ENCODE measurements at places on chromosomes 5 and 9.
A peak's percentile ranks its signal among the peaks of the same experiment; 100 is the strongest.

DNA sequence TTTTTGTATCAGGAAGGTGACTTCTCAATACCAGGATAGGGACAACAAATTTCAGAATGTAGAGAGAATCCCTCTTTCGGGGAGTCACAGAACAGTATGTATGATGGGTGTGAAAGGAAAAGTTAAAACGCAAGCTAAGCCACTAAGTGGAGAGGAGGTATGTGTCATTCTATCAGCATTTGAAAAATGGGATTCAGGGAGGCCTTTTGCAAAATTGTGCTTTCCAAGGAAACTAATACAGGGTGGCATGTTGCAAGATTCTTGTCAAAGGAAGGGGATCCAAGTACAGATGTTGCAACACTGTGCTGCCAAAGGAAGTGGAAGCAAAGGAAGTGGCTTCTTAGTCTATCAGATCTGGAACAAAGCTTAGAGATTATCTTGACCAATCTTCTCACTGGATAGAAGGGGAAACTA lies 12.6 kb upstream of the TNIP1 start:
- DNase-seq, result peak; percentile 74

DNA sequence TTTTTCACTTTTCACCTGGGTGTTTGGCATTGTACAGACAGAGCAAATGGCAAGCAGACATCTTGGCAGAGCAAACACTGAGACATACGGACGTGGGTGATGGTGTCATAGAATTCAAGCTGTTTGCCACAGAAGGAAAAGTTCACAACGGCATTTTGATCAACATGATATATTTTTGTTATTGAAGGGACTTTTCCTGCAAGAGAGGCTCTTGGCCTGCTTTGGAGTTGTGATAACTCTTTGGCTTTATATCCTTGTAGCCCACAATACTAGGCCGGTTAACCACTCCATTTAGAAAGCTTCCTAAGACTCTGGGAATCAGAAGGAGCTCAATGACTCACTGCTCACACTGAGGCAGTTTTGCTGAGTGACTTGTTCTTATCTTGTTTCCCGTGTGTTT lies 1038.3 kb downstream of the TLE1 start:
- no peak for DNase-seq

DNA sequence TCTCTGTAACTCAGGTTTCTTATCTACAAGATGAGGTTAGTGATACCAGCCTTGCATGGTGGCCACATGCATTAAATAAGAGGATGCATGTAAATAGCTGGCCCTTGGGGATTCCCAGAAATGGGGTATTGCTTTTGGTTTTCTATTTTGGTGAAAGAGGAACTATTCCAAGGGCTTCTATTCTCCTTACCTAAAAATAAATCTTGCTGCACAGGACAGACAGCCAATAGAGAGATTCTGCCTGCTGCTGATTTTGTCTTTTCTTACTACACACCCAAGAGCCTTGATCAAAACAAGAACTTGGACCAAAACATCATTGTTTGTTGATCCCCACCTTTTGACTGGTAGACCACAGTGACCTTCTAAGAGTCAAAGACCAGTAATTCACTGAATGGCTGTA lies 161.8 kb downstream of the PJA2 start:
- no peak for DNase-seq

DNA sequence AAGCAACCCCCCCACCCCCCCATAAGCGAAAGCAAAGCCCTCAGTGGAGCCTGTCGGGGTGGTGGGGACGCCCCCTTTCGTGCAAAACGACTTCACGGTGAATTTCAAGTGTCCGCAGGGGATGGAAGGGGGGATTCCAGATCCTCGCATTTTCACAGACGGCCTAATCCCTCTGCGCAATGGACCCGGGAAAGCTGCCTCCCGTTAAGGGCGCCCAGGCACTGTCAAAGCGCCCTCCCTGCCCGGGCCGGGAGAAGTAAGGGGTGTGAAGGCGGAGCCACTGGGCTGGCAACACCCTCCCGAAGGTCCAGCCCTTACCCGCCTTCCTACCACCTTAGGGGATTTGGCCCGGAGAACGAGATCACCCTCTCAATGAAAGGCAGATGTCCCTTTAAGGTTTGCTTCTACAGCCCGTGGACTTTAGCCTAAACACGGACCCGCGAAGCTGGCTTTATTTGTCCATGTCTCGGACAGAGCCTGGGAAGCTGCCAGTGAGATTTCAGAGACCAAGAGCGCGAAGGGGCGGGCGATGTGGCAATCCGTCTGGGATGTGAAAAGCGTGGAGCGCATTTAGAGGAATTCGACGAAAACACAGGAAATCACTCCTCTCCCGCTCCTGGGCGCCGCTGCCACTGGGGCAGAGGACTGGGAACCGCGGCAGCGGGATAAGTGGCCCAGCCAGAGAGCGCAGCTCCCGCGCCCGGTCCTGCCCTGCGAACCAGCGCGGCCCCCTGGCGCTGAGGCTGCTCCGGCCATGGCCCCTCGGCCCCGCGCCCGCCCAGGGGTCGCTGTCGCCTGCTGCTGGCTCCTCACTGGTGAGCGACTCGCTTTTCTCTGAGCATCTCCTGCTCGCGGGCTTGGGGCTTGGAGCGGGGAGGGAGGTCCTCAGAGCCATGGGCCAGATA lies at the start of the genes ITGA1 and PELO:
Gene ITGA1 (plus strand): TSS at position 317 of the 905 bp plus-strand sequence. CDS start 438 bp downstream, at position 755.
Gene PELO (plus strand): TSS at position 317 of the 905 bp plus-strand sequence. CDS start 12,479 bp downstream, outside the sequence.
- DNase-seq, result peak; percentile 50

- DNase-seq, result no peak
Observed at GRCh38 chr5:310516-310915, 11.0 kb upstream of the AHRR start.

- no peak for DNase-seq
Observed at GRCh38 chr5:68265347-68265746, 49.8 kb downstream of the PIK3R1 start.

DNA sequence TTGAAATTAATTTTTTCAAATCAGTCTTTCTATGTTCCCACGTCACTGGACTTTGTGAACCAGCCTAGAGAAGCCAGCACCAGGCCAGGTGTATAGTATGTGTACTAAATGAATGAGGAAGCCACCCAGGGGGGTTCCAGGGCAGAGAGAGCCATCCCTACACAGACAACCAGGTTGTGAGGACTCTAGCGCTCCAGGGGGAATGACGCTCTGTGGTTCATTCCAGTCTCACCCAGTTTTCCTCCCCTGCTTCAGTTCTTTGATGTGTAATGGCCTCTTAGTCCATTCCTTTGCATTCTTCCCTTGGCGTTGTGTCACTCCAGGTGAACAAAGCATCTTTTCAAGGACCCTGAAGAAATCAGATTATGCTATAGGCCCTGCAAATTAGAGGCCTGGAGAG lies 330.6 kb downstream of the NSG2 start:
- DNase-seq, result no peak

DNA sequence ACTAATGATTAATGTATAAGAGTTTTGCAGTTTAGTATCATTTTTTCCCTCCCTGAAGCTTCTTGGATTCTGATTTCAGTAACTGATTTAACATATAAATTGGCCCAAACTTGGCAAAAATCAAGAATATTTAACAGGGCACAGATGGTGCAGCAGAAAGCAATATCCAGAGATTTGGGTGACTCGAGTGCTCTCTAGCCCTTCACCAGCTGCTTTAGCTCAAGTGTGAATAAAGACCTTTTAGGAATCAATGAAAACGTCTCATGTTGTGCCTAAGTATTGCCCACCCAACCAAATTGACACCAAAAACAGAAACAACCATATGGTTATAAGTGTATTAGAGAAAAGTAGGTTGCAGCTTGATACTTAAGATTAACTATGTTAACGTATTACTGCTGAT lies 933.4 kb upstream of the PTPRD start:
- no peak for DNase-seq

DNA sequence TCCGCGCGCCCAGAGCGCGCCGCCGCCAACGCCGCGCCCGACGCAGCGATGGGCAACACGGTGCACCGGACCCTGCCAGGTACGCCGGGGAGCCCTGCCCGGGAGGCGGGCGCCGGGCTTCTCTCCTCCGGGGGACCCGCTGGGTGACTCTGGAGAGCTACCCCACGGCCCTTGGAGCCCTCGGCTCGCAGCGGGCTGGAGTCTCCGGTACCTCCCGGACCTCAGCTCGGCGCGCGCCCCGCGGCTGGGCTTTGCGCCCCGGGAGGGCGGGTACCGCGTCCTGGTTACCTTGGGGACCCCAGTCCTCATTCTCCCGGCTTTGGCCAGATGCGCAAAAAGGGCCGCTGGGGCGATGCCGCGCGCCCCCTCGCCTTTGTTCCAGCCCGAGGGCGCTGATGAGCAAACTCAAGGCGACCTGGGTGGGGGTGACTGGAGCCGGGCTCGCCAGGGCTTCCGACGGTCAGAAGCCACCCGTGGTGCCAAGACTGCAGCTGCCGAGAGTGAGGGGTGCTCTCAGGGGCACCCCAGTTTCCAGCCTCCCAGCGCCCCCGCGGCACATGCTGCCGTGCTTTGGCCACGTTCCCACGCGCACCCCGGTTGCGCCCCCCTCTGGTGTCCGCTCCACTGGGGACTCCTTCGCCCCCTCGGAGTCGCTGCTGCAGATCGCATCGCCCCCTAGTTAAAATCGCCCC lies 442 bp downstream of the NEURL1B start:
- no peak for DNase-seq

DNA sequence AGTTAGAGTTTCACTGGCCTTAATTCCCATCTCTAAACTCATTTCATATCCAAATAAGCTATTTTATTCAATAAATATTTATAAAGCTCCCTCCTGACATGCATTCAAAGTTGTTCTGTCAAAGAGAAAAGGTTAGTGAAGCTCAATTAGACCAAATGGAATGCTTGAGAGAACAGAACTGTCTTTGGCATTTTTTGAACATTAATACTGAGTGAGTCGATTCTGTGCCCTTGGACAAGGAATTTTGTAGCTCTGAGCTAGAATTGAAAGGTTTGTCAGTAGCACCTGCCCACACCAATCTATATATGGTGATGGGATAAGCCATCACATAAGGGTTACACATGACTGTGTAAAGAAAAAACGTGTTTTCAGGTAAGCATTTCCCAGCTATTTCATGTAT lies 631.2 kb upstream of the CCNG1 start:
- no peak for DNase-seq

DNA sequence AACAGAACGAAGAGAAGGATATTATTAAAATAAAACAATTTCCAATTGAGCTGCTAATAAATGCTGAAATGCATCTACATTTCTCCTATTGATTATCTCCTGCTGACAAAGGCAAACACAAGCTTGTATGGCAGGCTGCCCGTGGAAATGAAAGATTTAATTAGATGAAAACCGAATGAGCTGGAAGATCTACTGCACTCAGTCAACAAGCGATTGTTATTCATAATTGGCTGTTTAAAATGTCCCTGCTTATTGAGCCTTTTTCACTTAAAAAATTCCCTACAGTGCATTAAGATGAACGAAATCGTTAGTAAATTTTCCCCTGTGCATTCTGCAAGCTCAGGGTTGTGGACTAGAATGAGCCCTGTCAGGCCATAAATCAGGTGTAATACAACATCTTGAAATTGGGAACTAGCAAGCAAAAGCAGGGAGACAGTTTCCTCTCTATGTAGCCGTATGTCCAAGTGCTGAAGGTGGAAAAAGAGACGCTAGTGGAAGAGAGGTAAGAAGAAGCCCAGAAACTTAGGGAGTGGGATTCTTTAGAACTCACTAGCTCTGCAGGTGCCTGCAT lies 28.5 kb upstream of the KIF4B start:
- no peak for DNase-seq

GRCh38 chr5:84281383-84281782 lies 103.3 kb downstream of the EDIL3 start:
- no peak for DNase-seq
